ENCODE measurements at places on chromosomes 5 and 9. TPM values are rescaled to one million over a fixed set of nuclear protein-coding genes. Genes with fewer than 3 reads are reported as not detected.

CTXN3 gene
- total RNA-seq = 13.2 TPM

LMX1B gene
- total RNA-seq = 0.24 TPM

C5 gene
- 4.7 TPM for total RNA-seq

CDH9 gene
- total RNA-seq = 0.64 TPM

TRPM3 gene
- 1.2 TPM for total RNA-seq

SLC25A2 gene
- total RNA-seq = 1.5 TPM

RAI14 gene
- total RNA-seq = 25.0 TPM

DNA sequence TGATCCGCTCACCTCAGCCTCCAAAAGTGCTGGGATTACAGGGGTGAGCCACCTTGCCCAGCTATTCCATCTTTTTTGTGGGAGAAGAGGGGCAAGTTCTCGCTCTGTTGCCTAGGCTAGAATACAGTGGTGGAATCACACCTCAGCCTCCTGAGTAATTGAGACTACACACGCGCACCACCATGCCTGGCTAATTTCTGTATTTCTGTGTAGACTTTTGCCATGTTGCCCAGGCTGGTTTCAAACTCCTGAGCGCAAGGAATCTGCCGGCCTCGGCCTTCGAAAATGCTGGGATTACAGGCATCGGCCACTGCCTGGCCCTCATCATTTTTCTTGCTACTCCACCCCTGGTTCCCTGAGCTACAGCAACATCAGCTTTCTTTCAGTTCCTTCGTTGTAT is 2.8 kb upstream of the NOL6 start:
- no peak for ATAC-seq

- ATAC-seq = peak; percentile 20
These were observed 172.6 kb upstream of the PPP2R2B start for GRCh38 chr5:147051193-147051592.

GRCh38 chr5:35908228-35908627 is 30.2 kb downstream of the CAPSL start:
- no peak for ATAC-seq

- ATAC-seq = no peak
These were observed 66.9 kb downstream of the MAN2A1 start for GRCh38 chr5:109756543-109757185.

DNA sequence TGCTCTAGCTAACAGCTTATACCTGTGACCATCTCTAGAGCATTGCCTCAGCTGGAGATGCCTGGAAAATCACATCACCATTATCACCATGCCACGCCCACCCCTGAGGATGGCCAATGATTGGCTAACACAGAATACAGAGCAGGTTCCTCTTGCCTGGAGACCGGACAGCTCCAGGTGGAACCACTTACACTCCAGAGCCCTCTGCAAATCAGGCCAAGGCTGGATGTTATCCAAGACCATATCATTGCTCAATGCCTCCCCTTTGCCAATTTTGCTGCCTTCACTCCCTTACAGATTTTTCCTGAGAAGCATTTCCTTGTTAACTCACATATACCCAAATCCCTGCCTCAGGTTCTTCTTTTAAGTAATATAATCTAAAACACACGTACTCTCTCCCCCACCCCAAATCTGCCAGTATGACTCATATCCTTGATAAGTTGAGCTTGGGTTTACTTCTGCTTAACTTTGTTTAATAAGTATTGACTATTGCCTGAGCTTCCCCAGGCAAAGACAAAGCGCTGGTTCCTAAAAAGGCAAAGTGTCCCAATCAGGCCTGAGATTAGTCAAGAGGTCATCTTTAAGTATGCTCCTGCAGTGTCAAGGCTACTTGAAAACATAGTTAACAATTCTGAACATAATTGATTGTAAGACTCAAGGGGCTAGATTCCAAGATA is 309.6 kb downstream of the EPB41L4A start:
- no peak for ATAC-seq

DNA sequence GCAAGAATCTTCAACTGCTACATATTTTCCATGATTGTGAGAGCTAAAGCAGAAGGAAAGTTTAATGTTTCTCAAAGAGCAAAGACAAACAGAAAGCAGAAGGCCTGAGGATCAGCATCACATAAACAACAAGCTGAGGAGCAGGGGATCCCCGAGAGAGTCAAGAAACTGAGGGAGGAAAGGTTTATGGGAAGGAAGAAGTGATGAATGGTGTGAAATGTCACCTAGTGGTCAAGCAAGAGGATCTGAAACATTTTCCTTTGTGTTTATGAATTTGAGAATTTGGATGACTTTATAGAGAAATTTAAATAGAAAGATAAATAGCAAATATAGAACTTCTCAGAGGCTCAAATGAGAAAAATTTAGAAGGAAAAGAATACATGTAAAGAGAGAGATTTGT is 481.9 kb downstream of the CHSY3 start:
- no peak for ATAC-seq

DNA sequence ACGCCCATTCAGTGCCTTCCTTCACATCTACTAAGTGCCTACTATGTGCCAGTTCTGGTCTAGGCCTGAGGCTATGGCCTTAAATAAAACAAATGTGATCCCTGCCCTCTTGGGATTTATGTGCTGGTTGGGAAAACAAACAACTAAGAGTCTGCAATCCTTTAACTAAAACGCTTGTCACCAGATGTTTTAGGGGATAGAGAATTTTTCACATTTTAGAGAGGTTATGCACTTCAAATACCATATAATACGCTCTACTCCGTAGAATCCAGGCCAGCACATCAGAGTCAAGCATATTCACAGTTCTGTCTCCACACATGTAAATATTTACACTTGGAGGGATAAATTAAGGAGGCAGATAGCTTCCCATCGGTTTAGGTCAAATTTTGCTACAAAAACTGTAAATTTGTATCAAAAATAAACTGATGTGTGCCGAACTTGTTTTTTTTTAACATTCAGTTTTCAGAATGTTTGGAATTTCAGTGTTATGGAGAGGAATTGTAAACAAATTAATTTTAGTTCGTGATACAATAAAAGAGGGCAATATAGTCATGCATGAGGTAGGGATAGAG is 22.0 kb upstream of the ADRA1B start:
- no peak for ATAC-seq

GRCh38 chr5:1950708-1951103 is 68.0 kb upstream of the IRX4 start:
- ATAC-seq = no peak

DNA sequence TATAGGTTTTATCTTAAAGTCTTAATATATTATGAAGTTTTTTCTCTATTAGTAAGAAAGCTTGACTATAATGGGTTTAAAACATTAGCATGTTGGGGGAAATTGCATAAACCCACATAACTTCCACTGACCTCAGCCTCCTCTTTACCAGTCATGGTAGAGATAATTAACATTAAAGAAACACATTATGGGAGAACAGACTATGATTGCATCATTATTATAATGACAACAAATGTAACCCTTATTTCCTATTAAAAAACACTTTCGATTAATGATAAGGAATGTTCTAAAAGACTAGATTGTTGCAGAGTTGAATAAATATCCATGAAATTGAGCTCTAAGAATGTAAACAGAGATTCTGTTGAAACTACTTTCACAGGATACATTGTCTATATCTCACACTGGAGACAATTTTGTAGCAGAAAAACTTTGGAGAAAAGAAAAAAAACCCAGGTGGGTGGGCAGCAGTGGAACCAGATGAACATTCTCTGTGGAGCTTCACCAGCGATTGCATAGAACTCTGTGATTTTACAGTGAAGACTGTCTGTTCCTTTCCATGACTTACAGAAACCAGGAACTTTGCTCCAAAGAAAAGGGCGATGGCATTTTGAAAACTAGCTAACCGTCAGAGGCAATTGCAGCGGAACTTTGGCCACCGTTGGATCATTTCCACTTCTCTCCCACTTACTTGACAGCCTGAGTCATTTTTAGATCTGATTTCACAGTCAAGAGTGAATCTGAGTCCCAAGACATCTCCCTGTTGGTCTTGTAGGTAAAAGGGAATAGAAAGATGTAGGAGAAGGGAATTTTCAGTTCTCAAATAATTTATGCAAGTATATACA is 21.0 kb upstream of the ERAP2 start:
- ATAC-seq = no peak

GRCh38 chr5:56050551-56051255 is 55.9 kb upstream of the IL6ST start:
- no peak for ATAC-seq

GRCh38 chr9:134992755-134993124 is 75.0 kb upstream of the FCN1 start:
- no peak for ATAC-seq

DNA sequence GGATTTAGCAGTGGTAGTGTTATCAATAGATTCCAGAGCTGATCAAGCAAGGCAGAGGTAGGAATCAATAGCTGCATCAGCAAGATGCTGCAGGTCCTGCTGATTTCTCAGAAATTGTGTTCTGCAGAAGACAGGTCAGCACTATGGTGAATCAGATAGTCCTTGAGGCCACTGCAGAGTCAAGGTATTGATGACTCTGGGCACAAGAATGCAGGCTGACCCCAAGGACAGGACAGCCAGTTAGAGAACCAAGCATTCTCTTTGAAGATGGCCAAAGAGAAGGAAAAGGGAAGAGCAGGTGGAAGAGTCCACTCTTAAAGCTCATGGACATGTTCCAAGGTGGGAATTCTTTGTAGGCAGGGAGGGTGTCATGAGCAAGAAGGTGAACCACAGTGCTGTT is 28.0 kb downstream of the PRUNE2 start:
- ATAC-seq = no peak

DNA sequence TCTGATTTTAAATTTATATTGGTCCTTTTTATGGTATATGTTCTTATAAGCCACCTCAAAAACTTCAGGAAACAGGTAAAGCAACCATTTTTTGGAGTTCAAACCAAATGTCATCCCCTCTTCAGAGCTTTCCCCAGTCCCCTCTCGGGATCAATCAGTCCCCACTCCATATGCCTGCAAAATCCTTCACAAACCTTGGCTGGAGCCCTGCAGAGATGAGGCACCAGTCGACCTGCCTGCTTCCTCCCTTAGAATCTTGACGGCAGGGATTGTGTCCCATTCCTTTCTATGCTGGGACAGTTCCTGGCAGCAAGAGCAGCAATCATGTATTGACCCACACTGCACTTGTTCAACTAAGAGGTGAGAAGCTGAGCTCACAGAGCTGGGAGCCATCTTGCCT is 22.6 kb downstream of the B4GALT1 start:
- ATAC-seq = no peak

DNA sequence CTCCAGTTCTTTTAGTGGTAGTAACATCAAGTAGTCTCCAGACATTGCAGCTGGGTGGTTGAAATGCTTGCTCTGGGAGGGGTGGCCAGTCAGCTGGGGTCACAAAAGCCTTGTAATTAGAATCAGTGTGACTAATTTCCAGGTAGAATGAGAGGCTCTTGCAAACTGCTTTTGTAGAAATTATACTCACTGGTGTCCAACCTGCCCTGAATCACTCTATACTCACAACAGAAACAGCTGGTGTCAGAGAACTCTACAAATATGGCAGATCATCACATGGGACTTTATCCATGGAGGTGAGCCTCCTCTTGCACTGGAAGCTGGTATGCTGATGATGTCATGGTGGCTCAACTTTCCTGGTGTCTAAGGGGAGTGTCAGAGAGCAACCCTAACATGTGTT is 71.3 kb downstream of the SH3TC2 start:
- no peak for ATAC-seq

DNA sequence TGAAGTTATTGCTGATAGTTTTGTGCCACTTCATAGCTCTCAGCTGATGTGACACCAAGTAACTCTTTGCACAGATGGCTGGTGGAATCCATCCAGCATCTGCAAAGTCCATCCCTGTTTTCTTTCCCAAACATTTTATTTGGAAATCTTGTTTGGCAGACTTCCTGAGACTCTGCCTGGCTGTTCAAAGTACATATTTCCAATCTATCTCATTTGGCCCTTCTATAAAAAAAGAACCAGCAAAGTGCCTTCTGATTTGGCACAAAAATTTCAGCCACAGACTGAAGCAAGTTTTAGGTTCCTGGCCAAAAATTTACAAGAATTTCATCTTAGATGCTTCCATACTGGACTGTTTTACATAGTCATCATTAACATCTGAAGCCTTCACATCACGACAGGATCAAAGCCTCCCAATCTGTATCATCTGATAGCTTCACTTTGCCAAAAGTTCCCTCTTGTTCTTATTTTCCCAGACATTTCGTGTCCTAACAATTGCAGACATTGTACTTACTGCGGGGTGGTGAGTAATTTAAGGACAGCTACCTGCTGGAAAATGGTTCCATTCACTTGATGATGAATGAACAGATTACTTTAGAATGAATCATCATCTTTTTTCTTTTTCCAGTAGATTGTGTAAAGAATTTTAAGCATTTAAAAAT is 377.3 kb downstream of the KIAA0825 start:
- ATAC-seq = no peak

GRCh38 chr9:120715389-120715924 is 1.2 kb upstream of the MEGF9 start:
- ATAC-seq = peak; percentile 42

- no peak for ATAC-seq
These were observed 34.4 kb upstream of the MRPS30 start for GRCh38 chr5:44774279-44774880.

- no peak for ATAC-seq
These were observed 32.1 kb upstream of the IL6ST start for GRCh38 chr5:56026863-56027300.

DNA sequence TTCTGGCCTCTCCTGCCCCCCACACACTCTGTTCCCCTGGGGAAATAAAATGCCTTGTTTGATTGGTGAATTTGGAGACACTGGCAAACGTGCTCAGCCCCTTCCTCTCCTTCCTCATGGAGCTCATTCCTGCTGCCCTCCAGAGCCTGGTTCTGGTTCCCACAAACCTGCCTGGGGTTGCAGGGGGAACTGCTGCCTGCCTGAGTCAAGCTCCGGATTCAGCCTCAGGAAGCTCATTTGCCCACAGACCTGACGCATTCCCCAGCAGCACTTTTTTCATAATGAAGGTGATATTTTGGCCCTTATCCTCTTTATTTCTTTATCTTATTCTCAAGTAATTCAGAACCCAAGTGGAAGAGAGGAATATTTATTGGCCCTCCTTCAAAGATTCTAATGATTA is 140.5 kb downstream of the TTLL11 start:
- ATAC-seq = no peak

DNA sequence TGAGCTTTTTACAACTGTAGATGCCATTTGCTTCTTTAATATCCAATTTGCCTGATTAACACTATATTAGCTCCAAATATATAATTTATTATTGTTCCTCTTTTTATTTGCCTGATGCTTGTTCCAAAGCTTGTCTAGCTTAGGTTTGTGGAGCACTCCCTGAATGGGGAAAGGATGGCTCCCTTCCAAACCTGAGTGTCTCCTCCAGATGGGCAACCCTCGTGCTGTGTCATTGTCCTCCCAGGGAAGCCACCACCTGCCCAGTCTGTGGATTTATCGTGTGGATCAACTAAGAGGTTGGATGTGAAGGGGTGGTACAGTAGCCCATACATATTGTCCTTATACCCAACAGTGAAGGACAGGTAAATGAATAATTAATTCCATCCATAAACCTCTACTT is 404.9 kb downstream of the CDK5RAP2 start:
- ATAC-seq = no peak

- peak; percentile 76 for ATAC-seq
These were observed 73.6 kb upstream of the CAST start for GRCh38 chr5:96588539-96588938.

DNA sequence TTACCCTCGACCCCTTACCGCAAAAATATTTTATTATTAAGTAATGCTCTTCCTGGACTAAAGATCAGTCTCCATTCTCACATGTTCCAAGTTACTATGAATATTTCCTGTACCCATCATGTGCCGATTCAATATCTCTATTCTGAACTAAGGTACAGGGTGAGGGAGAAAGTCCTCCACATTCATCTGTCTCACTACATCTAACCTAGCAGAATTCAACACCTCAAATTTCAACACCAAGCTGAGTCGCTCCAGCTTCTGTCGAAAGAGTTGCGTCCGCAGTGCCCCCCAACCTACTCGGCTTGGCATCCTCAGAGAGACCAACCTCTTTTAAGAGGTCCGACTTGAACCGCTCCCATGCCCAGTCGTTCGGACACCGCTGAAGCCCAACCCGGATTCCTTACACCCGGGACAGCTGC is 1.0 kb downstream of the CERT1 start:
- ATAC-seq = peak; percentile 3

All from motor neuron (in vitro differentiated cells).